ENCODE measurements at places on chromosomes 5 and 9. TPM values are rescaled to one million over a fixed set of nuclear protein-coding genes. Genes with fewer than 3 reads are reported as not detected.

- no peak for DNase-seq
Observed at GRCh38 chr5:149265597-149265996, 6.1 kb upstream of the AFAP1L1 start.

DNA sequence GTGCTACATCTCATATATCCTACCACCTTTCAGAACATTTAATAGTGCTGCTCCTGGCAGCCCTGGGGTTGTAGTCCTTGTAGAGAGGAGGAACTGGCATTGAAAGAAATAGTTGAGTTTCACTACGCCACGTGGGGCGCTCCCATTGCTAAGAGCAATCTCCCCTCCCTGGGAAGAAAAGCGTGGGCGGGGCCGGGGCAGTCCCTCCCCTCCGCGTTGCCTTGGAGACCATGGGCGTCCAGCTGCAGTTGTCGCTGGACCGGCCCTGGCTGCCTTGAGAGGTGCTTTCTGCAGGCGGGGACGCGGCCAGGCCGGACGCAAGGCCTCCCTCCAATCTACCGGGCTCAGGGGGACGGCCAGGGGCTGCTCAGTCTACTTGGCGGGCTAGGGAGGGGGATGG, 368 bp upstream of the CCDC180 start:
- DNase-seq = no peak

DNA sequence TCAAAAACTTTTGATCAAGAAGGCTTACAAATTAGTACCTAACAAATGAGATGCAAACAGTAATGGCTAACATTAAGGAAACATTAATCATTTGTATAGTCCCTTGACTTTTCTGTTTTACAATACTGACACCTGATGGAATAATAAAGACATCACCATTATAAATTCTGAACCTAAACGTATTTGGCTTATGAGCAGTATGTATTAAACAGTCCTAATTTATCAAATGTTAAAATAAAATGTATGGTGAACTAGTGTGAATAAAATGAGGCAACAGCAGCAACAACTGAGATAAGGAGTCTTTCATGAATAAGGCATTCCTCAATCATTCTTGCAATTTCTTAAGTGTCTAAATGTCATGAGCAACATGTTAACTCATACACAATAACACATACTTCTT, 6.0 kb downstream of the PUM3 start:
- DNase-seq = no peak

The TUSC1 gene
- not detected for total RNA-seq

Measured in OCI-LY7 (cell line).